Body of pancreas (tissue), 4 donors: ENCODE measurements at places on chromosomes 2 and 18. TPM values are rescaled to one million over a fixed set of nuclear protein-coding genes. Genes with fewer than 3 reads are reported as not detected.

RBMS1 gene
- 21.3 TPM for total RNA-seq

SP140L gene
- 9.9 TPM for total RNA-seq

CROCC2 gene
- not detected for total RNA-seq

RUFY4 gene
- not detected for total RNA-seq

TANK gene
- total RNA-seq = 40.2 TPM

LYPD1 gene
- 3.1 TPM for total RNA-seq

NEB gene
- total RNA-seq = 2.3 TPM

CENPO gene
- total RNA-seq = 2.6 TPM

CYP27A1 gene
- total RNA-seq = 9.9 TPM

IL1F10 gene
- total RNA-seq = not detected

CIB4 gene
- not detected for total RNA-seq

LRP2 gene
- not detected for total RNA-seq

DSC3 gene
- total RNA-seq = not detected

HOXD1 gene
- 0.26 TPM for total RNA-seq

TWIST2 gene
- 40.5 TPM for total RNA-seq

HJURP gene
- total RNA-seq = not detected

PCARE gene
- total RNA-seq = not detected

SOWAHC gene
- total RNA-seq = 11.2 TPM

C2orf72 gene
- 52.1 TPM for total RNA-seq

SLC16A14 gene
- 0.99 TPM for total RNA-seq

MEX3C gene
- total RNA-seq = 16.5 TPM

ANKRD62 gene
- 13.0 TPM for total RNA-seq

MOGAT1 gene
- not detected for total RNA-seq

SLC30A3 gene
- not detected for total RNA-seq

VWA3B gene
- total RNA-seq = not detected

MOCOS gene
- 1.3 TPM for total RNA-seq

GKN2 gene
- total RNA-seq = not detected

SNORC gene
- total RNA-seq = 1.8 TPM

FSHR gene
- total RNA-seq = not detected

TEX44 gene
- total RNA-seq = not detected

SERPINB4 gene
- total RNA-seq = not detected

CPO gene
- not detected for total RNA-seq

MREG gene
- total RNA-seq = 3.6 TPM

RTP5 gene
- total RNA-seq = not detected

PPP1R1C gene
- total RNA-seq = 7.3 TPM

GMPPA gene
- total RNA-seq = 40.5 TPM

C1QL2 gene
- total RNA-seq = not detected

TLX2 gene
- total RNA-seq = not detected

CCDC68 gene
- total RNA-seq = 13.0 TPM

CCDC178 gene
- 9.9 TPM for total RNA-seq

PTH2R gene
- total RNA-seq = 0.78 TPM

DAPL1 gene
- 8.6 TPM for total RNA-seq
